ENCODE measurements at places on chromosomes 4 and X.

DNA sequence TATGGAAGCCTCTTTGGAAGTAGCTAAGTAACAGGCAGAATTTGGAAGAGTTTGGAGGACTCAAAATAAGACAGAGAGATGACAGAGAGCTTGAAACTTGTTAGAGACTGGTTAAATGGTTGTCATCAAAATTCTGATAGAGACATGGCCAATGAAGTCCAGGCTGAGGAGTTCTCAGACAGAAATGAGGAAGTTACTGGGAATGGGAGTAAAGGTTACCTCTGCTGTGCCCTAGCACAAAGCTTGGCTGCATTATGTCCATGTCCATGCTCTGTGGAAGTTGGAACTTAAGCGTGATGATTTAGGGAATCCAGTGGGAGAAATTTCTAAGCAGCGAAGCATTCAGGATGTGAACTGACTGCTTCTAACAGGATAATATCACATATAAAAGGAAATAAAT is 146.2 kb upstream of the NDST4 start:
- DNase-seq = no peak

DNA sequence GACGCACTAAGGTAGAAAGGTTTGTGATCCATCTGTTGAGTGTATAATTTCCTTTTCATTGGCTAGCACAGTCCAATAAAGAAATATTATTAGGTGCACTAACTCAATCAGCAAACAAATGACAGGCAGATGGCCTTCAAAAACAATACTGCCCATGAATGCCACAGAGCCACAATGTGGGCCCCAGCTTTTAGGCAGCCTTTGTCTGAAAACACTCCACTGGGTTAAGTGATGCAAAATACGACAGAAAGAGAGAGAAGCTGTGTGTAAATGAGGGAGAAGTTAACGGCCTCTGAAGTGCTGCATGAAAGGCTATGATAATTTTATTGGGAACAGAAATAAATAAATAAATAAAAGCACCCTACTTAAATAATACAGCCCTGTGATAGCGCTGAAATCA is 274.6 kb downstream of the NKX6-1 start:
- no peak for DNase-seq

DNA sequence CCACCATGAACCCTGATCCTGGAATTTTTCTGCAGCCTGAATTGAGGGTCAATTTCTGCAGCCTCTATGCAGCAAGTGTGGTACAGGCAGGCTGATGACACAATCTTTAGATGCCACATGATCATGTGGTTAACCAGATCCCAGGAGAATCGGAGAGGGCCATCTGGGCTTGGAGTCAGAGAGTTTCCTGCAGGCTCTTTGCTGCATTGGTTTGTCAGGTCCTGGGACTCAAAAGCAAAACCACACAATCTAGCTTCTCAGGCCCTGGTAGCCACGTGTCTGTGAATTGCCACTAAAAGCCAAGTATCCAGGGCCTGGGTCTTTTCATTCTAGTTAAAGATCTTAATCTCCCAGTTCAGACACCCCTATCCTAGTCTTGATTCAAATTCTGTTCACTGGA is 464.5 kb downstream of the BCOR start:
- no peak for DNase-seq

DNA sequence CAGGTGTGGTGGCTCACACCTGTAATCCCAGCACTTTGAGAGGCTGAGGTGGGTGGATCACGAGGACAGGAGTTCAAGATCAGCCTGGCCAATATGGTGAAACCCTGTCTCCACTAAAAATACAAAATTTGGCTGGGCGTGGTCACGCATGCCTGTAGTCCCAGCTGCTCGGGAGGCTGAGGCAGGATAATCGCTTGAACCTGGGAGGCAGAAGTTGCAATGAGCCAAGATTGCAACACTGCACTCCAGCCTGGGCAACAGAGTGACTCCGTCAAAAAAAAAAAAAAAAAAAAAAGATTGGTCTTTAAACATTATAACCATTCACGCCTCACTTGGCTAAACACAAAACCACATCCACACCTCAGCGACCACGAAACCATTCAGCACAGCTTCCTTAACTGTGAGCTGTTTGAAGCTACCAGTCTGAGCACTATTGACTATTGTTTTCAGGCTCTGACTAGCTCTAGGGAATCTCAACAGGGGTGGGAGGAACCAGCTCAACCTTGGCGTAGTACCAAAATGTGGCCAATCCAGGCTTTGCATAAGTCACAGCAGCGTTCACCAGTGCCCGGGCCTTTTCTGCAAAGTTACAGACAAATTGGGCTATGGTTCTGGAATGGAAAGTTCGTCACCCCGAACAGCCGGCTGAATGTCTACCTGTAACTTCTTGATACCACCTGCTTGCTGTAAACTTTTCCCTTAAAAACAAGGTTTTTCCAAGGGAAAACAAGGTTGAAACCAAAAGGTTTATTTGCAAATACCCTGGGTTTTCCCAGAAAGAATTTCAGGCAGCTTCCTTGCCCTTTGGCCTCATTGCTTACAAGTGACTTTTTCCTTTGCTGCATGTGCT is 73.6 kb upstream of the DHX15 start:
- DNase-seq = no peak

DNA sequence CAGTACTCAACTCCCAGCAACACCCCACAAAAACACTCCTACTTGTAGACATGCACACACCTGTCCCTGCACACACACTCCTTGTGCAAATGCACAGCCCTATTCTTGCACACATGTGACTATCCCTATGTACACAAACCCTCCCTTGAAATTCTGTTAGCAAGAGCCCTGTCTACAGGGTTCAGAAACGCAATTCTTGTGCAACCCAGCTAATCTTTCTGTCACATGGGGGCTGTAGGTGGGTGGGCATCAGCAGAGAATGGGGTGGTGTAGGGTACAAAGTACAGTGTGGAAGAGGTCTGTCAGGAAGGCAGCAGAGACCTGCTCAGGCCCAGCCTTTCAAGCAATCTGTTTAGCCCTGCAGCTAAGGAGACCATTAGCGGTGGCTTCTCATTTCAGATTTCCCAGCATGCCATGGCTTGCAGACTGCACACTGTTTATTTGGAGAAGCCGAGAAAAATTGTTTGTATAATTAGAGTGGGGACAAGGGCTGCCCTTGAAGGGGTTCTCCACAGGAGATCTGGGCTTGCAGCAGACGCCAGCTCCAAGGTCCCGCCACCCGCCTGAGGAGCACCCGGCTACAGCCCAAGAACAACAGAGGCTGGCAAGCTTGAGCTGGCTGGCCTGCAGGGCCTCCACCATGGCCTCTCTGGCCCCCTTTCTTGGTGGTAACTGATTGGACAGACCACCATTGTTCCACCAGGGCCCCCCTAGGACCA is 144.0 kb upstream of the PJA1 start:
- DNase-seq = no peak

DNA sequence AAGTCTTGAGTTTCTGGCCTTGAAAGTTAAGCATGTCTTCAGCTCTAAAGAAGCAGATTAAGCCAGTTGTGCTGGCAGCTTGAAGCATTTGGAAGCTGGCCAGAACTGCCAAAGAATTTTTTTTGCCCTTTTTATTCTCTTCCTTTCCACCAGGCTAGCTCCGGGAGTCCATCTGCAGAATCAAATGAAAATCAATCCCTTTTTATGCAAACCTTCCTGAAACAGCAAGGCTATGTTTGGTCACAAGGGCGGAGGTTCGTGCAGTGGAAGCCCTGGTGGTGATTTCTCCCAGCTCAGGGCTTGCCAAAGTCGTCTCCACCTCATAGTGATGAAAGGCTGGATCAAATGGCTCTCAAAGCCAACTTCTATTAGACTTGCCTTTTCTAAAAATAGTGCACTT is 21.6 kb upstream of the C4orf54 start:
- no peak for DNase-seq

GRCh38 chr4:105140684-105141490 is 5.8 kb upstream of the TET2 start:
- DNase-seq = no peak

- DNase-seq = no peak
These were observed 230.0 kb upstream of the LNX1 start for GRCh38 chr4:53821179-53821851.

GRCh38 chrX:110172215-110172614 is 145.7 kb downstream of the AMMECR1 start:
- DNase-seq = no peak

DNA sequence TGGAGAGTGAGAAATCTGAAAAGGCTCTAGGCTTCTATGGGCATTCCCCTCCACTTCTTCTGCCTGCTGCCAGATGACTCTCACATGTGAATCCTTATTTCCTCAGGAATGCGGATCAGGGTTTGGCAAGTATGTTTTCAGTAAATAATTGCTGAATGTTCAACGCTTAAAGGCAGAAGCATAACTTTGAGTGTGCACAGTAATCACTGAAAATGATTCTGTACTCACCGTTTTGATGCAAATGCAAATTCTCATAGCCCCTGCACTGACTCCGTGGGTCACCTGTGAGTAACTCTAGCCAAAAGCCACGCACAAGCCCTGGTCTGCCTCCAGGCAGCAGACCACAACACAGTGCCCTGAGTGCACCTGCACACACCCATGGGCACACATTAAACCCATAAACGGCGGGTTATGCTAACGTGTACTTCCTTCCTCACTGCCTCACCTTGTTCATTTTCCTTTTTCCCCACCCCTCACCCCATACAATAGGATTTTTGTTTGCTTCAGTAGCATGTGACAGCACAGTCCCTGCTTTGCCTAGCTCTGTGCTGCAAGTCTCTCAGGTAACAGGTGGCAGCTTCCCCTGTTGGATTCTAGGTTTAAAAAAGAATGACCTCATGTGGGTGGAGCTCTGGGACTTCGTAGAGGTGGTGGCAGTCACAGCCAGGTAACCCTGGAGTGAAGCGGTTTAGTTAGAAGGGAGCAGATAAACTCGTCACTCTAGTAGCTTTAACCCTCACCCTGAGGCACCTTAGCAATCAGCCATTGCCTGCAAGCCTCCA is at the start of gene ARHGEF38:
Gene ARHGEF38 (plus strand): TSS at position 656 of the 782 bp plus-strand sequence. CDS start 146 bp downstream, outside the sequence.
- DNase-seq = no peak

- no peak for DNase-seq
These were observed 37.4 kb downstream of the PDGFC start for GRCh38 chr4:156934259-156934635.

DNA sequence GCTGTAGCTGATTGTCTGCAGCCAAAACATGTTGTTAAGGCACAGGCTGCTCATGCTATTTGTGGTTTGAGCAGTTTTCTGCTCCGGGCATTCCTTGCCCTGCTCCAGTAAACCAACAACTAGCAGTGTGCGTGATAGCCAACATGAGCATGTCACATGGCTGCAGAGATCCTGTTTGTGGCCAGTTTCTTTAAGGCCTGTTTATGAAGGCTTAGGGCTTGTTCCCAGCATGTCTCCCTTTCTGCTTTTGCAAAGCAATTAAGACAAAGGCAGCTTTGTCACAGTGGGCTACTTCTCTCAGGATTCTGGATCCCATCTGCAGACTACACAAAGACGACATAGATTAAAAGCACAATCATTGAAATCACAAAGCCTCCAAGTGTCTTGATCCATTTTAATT is 160.5 kb downstream of the ZNF518B start:
- no peak for DNase-seq

DNA sequence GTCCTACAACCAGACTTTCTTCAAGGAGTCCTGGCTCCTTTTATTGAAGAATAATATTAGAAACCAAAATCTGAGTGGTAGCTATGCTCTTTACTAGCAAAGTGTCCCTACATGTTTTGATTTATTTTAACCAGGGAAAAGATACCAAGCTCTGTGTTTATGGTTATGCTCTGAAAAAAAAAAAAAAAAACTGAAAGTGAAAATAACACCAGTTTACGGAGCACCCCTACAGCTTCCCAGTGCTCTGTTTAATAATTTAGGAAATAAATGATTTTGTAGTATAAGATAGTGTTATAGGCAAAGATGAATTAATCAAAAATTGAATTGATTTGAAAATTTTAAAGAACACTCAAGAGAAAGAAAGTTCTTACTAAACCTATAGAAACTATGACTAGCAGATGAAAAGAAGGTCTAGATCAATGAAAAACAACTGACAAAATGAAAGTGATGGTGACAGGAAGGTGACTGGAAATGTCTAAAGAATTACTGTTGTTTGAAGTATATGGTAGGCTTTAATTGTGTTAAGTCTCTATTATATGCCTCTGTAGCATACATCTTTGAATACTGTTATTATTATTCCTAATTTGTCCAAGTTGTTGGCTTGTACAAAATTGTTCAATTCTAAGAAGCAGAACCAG is 1698.4 kb upstream of the PCDH10 start:
- no peak for DNase-seq

DNA sequence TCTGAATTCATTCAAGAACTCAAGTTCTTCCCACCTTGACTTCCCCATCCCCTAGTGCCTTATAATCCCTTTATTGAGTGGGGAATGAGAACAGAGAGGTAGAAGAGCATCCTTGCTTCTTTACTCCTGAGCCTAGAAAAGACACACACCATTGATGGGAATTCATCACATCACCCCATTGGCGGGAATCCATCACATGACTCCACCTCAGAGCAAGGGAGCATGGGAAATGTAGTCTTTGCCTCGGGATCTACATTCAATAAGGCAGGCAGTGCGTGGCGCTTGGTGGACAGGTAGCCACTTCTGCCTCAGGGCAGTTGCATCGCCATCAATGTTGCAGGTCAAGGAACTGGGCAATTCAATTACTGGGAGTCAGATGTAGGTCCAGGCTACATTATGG is 50.7 kb downstream of the MXRA5 start:
- no peak for DNase-seq

DNA sequence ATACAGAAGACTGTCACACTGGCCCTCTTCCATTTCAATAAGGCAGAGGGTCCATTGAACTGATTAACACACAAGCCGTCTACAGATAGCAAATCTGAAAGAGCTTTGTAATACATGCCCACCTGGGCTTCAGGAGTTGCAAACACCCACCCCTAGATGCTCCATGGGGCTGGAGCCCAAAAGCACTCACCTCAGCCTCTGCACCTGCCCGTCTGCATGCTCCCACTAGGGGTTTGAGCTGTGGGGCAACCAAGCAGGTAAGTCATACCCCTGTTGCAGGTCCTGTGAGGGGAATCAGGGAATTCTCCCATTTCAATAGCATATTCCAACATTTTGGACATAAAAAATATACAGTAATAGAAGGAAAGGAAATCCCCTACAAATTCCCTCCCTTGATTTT is 243.0 kb upstream of the KCNIP4 start:
- no peak for DNase-seq

- DNase-seq = no peak
These were observed 349.4 kb downstream of the ARHGAP24 start for GRCh38 chr4:85824166-85824945.
